ENCODE measurements at places on chromosomes 4 and X.
A peak's percentile ranks its signal among the peaks of the same experiment; 100 is the strongest.

DNA sequence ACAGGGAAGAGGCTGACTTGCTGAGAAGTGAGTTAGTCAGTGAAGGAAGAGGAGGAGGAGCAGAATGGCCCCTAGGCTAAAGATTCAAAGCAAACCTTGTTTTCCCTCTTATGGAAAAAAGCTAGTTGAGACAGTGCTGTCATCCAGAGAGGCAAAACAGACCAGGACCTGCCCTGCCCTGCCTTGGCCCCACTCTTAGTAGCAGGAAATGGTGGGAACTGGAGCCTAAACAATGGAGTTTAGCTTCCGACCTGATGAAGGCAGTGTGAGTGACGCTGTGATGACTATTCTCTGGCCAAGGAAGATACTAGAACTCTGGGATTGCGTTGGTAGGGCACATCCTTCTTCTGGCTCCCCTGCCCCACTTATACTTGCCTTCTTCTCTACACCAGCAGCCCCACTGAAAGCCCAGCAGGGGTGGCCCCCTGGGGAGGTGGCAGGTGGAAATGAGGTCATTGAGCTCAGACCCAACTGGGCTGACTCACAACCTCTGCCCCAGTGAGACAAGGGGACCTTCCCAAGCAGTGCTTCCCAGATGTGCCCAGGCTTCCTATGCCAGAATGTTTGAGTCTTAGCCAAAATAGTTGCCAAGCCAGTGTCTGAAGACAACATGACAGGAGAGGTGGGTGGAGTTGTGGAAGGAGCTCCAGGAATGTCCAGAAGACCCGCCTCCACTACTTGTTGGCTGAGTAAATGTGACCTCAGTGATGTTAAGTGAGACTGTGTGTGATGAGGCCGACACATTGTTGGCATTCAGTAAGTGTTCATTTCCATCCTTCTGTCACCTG, 38.8 kb downstream of the MSN start:
- peak; percentile 45 for DNase-seq

GRCh38 chr4:138259824-138260223, 17.7 kb upstream of the SLC7A11 start:
- no peak for DNase-seq

GRCh38 chr4:184529283-184529682, 54.9 kb upstream of the IRF2 start:
- no peak for DNase-seq

DNA sequence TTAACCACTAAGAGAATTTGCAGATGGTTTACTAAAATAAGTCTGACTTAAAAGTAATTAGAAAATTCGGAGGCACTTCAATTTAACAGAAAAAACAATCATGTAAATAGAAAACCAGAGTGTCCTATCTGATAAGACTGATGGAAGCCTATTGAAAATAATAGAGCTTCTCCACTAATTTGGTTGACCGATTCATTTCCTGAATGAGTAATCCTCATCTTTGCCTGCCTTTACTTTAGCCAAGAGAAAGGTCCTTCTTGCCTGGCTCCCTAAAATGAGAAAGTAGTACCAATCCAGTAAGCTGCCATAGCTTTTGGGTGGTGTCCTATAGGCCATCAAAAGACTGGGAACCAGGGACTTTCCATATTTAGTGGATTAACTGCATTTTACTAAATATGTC, 48.4 kb downstream of the KCNIP4 start:
- DNase-seq: no peak

- DNase-seq: no peak
Measured at GRCh38 chr4:62119195-62119594, 919.1 kb downstream of the ADGRL3 start.

- DNase-seq: no peak
Measured at GRCh38 chrX:12970691-12971202, 4.2 kb upstream of the TMSB4X start.
